ENCODE measurements at places on chromosomes 3 and 15. TPM values are rescaled to one million over a fixed set of nuclear protein-coding genes. Genes with fewer than 3 reads are reported as not detected.
A peak's percentile ranks its signal among the peaks of the same experiment; 100 is the strongest.

DNA sequence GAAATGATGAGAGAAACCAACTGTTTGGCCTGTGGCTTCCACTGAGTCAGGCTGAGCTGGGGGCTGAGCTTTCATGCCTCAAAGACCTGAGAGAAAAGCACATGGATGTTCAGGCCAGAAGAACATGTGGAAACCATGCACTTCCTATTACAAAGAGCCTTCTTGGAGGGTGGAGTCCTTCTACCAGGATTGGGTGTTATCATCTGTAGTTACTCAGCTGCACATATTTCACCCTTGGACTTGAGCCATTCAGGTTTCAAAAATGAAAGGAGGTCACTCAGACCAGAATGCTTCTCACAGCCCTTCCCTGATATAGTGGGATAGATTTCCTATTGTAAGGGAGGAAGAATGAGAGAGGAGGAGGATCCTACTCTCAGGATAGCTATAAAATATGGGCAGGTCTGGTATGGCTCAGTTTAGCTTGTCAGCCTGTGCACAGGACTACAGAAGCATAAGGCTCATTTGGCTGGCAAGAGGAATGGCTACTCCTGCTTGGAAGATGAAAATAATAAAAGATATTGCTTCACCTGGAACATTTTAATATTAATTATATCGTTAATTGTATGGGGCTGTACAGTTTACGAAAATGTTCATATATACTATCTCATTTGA lies 173.6 kb upstream of the TMC3 start:
- no peak for DNase-seq

DNA sequence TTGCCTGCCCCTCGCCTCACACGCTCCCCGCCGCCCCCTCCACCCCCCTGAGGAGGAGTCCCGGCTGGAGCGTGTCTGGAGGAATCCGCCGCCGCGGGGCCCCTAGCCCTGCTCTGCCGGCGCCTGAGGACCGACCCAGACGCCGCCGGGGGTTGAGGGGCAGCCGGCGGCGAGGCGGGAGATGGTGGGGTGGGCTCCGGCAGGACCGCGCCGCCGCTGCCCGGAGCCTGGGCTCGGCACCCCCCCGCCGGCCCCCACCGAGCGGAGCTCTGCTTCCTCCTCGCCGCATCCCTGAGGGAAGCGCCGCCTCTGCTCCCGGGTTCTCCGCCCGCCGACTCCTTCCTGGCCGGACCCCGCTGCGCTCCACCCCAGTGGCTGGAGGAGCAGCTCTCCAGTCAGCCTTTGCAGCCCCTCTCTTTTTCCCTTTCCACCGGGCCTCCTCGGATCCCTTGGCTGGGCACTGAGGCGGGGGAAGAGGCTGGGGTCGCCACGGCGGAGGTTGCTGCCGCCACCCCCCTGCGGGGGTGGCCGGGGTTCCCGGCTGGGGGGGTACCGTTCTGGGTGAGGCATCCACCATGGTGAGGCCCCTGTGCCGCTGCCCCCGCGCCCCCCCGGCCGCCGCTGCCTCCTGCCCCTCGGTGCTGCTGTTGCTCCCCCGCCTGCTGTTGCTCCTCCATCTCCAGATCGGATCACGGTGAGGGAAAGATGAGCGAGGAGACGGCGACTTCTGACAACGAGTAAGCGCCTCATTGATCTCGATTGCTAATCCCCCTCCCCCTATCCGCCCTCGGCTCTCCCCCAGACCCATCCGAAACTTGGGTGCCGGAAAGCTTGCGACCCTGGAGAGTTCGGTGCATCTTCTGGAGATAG lies at the start of gene SPRED1:
Gene SPRED1, plus strand, starts transcription at position 356 of the 870 bp plus-strand sequence. Its CDS starts 350 bp downstream, at position 706.
- DNase-seq = peak; percentile 88

- DNase-seq = no peak
These were observed 175.5 kb upstream of the CD96 start for GRCh38 chr3:111366515-111366914.

DNA sequence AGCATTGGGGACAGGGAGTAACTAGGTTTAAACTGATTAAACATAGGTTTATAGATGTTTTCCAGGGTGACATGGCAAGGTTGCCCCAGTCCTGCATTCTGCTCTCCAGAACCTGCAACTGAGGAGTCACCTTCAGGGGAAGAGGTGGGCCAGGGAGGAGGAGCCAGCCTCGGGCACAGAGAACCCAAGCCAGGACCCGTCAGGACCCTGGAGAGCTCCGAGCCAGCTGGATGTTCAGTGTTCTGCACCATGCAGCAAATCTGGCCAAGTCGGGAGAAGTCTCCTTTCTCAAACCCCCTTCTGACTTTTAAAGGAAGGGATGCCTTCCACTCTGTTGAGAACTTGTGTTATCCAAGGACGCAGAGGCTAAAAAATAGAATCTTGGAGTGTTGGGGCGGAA lies 62.1 kb upstream of the SLC6A11 start:
- DNase-seq = peak; percentile 41

DNA sequence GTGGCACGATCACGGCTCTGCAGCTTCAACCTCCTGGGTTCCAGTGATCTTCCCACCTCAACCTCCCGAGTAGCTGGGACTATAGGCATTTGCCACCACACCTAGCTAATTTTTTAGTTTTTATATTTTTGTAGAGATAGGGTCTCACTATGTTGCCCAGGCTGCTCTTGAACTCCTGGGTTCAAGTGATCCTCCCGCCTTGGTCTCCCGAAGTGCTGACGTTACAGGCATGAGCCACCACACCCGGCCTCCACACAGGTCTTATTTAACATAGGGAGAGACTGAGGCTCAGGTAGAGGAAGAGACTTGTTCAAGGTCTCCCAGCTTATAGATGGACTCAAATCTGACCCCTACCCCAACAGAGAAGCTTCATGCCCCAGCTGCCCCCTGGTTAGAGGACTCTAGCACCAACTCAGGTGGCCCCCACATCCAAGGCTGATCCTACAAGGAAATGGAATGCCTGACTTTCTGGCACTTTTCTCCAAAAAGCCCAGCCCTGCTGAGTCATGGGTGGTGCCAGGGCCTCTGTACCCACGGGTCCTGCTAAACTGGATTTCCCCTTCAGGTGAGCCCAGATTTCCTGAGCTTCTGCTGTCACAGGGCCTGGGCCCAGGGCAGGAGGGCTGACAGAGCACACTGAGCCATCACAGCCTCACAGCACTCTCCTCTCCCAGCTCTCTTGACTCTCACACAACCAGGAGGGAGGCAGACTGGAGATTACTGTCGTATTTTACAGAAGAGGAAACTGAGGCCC lies 5.6 kb downstream of the TMEM40 start:
- DNase-seq = no peak

GRCh38 chr3:30286007-30286669 lies 320.3 kb upstream of the TGFBR2 start:
- no peak for DNase-seq

DNA sequence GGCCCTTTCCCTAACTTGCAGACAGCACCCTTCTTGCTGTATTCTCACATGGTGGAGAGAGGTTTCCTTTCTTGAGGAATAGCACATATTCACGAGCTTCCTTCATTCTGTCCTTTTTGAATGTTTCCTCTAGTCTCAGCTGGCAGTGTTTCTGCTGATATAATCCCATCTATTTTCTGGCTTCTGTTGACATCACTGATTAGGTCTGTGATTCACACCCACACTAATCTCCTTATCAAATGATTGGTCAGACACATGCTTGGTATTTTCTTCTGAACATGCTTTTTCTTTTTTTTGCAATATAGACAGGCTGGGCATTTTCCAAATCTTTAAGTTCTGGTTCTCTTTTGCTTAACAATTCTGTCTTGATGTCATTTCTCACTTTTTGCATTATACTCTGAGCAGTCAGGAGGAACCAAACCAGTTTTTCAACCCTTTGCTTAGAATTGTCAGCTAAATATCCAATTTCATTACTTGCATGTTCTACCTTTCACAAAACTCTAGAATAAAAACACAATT lies 65.4 kb downstream of the OXSM start:
- DNase-seq = no peak

DNA sequence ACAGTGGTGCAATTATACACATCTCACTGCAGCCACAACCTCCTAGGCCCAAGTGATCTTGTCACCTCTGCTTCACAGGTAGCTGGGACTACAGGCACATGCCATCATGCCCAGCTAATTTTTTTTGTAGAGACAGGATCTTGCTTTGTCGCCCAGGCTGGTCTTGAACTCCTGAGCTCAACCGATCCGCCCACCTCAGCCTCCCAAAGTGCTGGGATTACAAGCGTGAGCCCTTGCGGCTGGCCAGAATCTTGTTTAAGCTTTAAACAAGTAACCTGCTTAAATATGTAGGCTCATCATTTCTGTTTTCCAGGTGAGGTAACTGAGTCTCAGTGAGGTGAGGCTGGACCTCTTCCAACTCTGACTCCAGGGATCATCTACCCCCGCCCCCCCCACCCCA lies 7.7 kb upstream of the PSTPIP1 start:
- no peak for DNase-seq

GRCh38 chr3:158731938-158732855 lies at the start of gene RARRES1:
RARRES1 (minus strand) TSS chr3:158732457; CDS start chr3:158732415, 42 bp downstream.
- peak; percentile 77 for DNase-seq

DNA sequence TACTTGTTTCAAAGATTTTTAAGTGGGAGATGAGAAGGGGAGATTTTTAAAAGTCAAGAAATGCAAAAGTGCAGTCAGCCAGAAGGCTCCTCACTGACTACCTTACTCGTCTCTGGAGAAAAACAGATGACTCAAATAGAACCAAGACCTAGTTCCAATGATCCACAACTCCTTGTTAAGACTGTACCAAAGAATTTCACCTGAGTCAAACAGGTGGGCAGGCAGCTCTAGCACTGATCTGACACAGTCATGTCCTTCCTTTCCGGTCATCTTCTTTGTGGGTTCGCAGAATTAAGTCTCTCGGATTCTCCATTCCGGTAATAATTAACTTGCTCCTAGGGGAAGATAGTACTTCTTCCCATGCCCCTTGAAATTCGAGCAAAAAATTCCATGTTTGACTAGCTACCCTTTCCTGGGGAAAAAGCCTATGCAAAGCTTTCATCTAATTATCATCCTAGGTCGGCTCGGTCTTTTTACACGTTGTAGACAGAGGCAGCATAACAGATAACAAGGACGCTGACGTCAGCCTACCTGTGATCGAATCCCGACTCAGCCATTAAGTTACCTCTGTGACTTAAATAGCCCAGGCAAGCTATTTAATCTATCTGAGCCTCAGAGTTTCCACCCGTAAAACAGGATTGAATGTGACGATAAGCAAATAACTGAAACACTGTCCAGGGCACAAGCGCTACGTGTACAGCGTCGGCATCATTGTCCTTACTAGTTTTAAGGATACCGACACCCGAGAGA lies 758 bp downstream of the SELENOK start:
- DNase-seq = no peak

The VIPR1 gene
- 76.3 TPM for total RNA-seq

The ECE2 gene
- not detected for total RNA-seq

The DPPA2 gene
- not detected for total RNA-seq

The C15orf62 gene
- 15.3 TPM for total RNA-seq

Measured in suprapubic skin (tissue), 4 donors.